Small intestine (tissue), 16 donors: ENCODE measurements at places on chromosomes 7 and 10. TPM values are rescaled to one million over a fixed set of nuclear protein-coding genes. Genes with fewer than 3 reads are reported as not detected.

The CAV1 gene
- polyA plus RNA-seq: 8.9 TPM

The CYP3A7 gene
- 0.45 TPM for polyA plus RNA-seq

The TMEM236 gene
- polyA plus RNA-seq: 16.8 TPM

The GIMAP8 gene
- 3.0 TPM for polyA plus RNA-seq

The UPK3BL2 gene
- 15.4 TPM for polyA plus RNA-seq

DNA sequence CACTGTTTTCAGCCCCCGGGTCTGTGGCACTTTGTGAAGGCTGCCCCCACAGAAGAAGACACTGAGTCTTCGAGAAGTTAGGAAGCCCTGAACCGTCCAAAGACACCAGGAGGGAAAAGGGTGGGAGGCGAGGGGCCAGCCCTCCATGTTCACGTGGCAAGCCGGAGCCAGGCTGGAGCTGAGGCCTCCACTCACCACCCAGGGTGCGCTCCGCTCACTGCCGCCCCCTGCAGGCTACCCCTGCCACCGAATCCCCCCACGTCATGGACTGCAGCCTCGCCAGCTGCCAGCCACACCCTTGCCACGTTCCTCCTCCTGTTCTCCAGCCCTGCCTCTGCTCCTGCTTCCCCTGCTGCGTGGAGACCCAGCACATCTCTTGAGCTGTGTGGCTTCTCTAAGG is 59.0 kb upstream of the EN2 start:
- no peak for DNase-seq

- DNase-seq: no peak
Observed at GRCh38 chr10:54434782-54435181, 366.2 kb downstream of the PCDH15 start.

DNA sequence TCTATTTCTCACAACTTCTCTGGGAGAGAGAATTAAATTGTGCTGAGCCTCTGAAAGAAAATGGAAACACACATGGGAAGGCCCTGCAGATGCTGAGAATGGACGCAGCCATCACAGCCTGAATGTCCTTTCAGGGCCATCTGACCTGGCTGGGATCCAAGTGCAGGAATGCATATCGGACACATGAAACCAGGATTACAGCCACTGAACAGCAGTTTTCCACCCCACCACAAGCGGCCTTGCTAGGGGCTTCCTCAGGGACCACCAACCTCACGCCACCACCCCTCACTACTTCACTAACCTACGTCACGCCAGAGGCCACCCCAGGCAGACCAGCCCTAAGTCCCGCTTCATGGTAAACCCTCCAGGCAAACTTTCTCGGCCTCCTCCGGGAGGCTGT is 103.3 kb downstream of the DIP2C start:
- no peak for DNase-seq

GRCh38 chr7:45646207-45646821 is 72.1 kb downstream of the ADCY1 start:
- no peak for DNase-seq

GRCh38 chr7:15490291-15490690 is 71.5 kb downstream of the AGMO start:
- DNase-seq: no peak

- DNase-seq: no peak
Observed at GRCh38 chr10:69243817-69244216, 23.7 kb downstream of the HKDC1 start.

GRCh38 chr7:52735656-52736055 is 299.8 kb upstream of the POM121L12 start:
- no peak for DNase-seq
